Kidney (tissue), 22 donors: ENCODE measurements at places on chromosomes 7 and 10.

DNA sequence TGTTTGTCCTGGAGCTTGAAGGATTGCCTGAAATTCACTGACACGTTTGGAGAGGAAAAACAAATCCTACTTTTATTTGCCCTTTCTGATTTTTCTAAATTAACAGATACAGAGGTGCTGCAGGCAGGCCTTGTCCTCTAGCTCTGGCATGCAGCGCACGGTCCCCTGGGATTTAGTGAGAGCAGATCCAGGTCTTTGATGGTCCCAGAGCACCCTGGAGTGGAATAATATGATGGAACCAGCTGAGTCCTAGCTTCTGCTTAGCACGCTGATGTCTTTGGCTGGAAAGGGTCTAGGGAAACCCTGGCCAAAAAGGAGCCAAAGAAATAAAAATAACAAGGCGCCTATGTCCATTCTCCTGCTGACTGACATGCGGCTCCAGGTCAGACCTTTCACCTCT is 40.5 kb downstream of the C10orf120 start:
- DNase-seq: no peak

GRCh38 chr7:14717169-14717568 is 185.4 kb downstream of the DGKB start:
- DNase-seq: no peak

GRCh38 chr10:20473023-20473760 is 423.9 kb downstream of the NEBL start:
- DNase-seq: no peak

- DNase-seq: no peak
These were observed 81.6 kb downstream of the CYP51A1 start for GRCh38 chr7:92052684-92053083.

DNA sequence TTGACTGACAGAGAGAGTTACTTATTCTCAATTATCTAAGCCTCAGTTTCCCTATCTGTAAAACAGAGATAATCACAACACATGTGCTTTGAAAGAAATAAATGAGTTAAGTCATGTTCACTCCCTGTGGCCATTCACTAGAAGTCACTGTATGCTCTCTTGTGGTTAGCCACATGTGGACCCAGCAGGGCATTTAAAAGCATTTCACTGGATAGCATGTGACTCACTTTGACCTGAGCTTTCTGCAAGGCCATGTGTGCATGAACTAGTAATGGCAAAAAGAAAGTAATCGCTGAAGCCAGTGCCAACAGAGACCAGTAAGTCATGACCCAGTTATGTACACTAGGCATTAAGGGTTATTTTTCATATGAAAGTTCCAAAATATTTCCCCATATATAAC is 557.0 kb upstream of the IGFBP3 start:
- no peak for DNase-seq

GRCh38 chr7:30474893-30475292 is 3.7 kb downstream of the NOD1 start:
- DNase-seq: no peak

DNA sequence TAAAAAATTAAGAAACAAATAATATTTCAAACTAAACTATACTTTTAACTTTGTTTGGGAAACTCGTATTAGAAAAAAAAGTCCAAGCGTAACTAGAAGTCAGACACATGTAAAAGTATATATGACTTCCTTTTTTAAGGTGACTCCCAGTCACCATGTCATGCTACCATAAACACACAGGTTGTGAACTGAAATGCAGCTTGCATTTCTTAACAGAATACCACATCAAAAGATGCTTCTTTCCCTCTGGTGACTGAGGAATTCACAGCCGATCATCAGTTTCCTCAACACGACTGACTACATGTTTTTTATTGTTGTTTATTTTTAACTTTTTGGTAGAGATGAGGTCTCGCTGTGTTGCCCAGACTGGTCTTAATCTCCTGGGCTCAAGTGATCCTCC is 445.0 kb downstream of the PARD3 start:
- no peak for DNase-seq

DNA sequence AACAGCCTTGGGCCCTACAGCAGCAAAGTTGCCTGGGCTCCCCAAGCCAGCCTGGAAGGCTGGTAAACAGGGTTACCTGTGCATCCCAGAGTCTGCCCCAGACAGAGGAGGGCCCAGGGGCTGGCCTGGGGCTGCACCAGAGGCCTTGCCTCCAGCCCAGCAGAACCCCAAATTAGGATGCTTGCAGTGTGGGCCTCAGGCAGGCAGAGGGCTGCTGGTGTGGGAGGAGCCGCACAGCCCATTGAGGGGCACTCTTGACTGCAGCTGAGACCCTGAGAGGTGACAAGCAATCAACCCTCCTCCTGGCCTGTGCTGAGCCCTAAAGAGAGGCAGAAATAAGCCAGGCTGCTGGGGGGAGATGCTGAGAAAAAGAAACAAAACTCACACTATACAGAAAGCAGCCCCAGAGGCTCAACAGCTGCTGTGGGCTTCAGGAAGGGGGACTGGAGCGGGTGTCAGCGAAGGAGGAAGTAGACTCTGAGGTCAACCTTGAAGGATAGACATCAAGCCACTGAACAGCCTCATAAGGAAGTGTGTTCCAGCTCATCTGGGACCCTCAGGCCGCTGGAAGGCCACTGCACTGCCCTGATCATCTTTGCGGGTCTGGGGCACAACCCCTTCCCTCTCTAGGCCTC is 6.6 kb downstream of the AIFM2 start:
- DNase-seq: no peak

- no peak for DNase-seq
These were observed 1077.8 kb downstream of the KCNMA1 start for GRCh38 chr10:76559892-76560220.

GRCh38 chr10:33039181-33039580 is 81.2 kb upstream of the ITGB1 start:
- no peak for DNase-seq

GRCh38 chr10:88071879-88072278 is 208.5 kb downstream of the PTEN start:
- DNase-seq: no peak

- peak; percentile 51 for DNase-seq
These were observed 88.5 kb downstream of the PPP1R17 start for GRCh38 chr7:31775556-31775955.

- no peak for DNase-seq
These were observed 51.8 kb downstream of the HIPK2 start for GRCh38 chr7:139725858-139726484.

DNA sequence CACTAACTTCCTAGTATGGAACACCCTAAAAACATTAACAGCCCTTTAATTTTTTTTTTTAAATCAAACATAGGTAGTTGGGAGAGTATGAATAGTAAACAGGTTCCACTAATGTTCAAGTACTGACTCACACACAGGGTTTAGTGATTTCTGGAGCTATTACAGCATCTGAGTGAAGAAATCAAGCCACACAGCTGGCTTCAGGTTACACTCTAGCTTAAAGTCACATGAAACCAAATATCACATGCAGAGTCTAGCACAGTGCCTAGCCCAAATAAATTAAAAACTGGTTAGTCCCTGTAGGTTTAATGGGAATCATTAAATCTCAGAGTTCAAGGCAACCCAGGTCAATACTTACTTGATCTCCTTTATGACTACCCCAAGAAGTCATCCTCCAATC is 11.6 kb downstream of the PANK1 start:
- DNase-seq: no peak

GRCh38 chr7:141436139-141436538 is 115.1 kb upstream of the AGK start:
- no peak for DNase-seq
